ENCODE measurements at places on chromosomes 12 and 14.

- DNase-seq: no peak
Observed at GRCh38 chr12:75709503-75709902, 198.1 kb upstream of the KRR1 start.

GRCh38 chr12:22656831-22657230 lies 31.9 kb downstream of the ETNK1 start:
- DNase-seq: no peak

DNA sequence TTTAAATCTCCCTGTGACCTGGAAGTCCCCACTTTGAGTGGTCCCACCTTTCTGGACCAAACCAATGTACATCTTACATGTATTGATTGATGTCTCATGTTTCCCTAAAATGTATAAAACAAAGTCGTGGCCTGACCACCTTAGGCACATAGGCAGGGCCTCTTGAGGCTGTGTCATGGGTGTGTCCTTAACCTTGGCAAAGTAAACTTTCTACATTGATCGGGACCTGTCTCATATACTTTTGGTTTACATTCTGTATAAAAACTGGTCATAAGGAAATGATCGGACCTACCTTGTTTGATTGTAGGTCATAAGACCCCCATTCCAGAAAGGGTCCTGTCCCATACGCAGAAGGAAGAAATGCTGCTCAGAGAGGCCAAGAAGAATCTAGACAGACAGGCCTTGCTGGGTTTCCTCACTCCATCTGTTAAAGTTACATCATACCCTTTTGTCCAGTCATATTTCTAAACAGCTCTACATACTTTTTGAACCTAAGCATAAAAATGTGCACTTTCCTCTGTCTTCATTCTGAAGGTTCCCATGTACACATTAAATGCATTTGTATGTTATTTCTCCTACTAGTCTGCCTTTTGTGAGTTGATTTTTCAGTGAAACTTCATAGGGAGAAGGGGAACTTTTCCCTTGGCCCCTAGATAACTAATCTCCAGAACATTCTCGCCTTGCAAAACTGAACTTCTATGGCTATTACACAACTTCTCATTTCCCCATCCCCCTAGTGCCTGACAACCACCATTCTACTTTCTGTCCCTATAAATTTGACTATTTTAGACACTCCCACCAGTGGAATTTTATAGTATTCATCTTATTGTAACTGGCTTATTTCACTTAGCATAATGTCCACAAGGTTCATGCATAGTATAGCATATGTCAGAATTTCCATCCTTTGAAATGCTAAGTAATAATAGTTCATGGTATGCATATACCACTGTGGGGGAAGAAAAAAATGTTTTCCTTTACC lies 30.2 kb upstream of the CPM start:
- no peak for DNase-seq

- no peak for DNase-seq
Observed at GRCh38 chr12:24821691-24822090, 127.2 kb downstream of the BCAT1 start.

DNA sequence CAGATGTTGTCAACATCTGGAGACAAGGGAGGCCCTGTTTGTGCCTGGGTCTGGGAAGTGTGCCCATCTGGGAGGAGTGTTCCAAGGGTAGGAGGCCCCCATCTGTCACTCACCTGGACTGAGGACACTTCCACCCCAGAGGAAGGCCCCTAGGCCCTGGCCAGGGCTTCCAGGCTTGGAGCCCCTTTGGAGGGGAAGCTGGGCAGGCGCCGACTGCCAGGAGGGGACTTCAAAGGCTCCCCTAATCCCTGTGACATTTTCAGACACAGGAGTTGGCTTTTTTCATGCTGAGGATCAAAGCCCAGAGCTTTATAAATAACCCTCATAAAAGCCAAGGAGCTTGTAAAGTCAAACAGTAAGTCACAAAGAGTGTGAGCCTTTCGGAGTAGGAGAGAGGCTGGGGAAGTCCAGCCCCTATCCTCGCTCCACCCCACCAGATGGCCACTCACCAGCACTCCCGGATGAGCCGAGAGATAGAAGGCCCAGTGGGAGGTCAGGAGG lies 17.6 kb upstream of the FAM222A start:
- DNase-seq: no peak
